ENCODE measurements at places on chromosomes 5 and 9.
A peak's percentile ranks its signal among the peaks of the same experiment; 100 is the strongest.

- no peak for DNase-seq
These were observed 325.4 kb downstream of the ARL15 start for GRCh38 chr5:53984971-53985370.

DNA sequence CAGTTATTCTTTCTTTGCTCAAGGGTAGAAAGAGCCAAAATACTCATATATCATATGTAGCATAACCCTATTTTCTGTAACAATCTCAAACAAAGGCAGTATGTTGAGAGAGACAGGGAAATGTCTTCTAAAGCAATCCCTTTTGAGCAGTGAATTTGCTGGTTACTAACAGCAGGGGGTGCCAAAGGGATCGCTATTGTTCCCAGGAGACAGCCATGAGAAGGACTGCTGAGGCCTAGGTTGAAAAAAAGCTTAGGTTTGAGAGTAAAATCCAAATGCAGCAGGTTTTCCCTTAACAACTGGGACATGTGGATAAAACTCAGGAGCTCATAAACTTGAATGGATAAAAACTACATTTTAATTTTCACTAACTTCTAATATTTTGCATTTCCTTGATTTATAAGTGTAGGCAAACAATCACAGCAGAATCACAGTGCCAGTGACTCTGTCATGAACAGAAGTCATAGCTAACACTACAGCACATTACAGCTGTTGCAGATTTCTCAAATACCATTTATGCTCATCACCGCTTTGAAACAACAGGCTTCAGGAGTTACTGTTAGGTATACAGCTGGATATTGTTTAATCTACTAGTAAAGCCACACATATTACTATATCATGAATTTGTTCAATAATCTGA, 148.4 kb downstream of the MAPKAP1 start:
- peak; percentile 72 for DNase-seq

GRCh38 chr9:131826053-131826452, 86.2 kb upstream of the RAPGEF1 start:
- DNase-seq: no peak

- no peak for DNase-seq
These were observed 30.7 kb upstream of the TGFBR1 start for GRCh38 chr9:99073985-99074901.

GRCh38 chr9:130107955-130108354, 54.2 kb downstream of the GPR107 start:
- DNase-seq: no peak

DNA sequence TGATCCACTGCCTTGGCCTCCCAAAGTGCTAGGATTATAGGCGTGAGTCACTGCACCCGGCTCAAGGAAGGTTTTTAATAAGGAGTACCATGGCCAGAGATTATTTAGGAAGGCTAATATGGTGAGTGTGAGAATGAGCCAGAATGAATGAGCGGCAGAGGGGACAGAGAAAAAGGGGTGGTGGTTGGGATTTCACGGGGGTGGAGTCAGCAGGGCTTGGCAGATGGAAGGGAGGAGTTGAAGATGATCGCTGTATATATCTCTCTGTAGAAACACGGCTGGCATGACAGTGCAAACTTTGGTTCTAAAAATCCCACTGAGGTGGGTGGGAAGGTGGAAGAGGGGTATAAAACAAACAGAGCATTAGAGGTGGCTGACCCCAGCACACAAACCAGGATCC, 176.7 kb upstream of the TBC1D2 start:
- DNase-seq: no peak

DNA sequence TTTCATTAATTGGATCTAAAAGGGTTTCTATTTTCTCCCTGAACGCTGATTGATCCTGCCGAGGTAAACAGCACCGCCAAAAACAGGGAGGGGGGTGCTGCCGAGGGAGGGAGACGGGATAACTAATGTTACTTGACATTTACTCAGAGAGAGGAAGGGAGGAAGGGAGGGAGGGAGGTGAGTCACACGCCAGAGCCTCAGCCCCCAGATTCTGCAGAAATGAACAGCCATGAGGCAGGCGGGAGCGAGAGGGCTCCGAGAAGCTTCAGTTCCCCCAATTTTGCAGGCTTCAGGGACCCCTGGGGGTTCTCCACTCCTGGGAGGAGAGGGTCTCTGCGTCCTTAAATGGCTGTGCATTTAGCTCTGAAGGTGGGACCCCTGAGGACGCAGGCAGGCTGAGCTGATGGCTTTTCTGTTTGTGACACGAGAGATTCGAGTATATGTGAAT, 59.1 kb upstream of the IER5L start:
- DNase-seq: peak; percentile 44

- DNase-seq: peak; percentile 70
These were observed 42.3 kb upstream of the MATR3 start for GRCh38 chr5:139251281-139251687.

DNA sequence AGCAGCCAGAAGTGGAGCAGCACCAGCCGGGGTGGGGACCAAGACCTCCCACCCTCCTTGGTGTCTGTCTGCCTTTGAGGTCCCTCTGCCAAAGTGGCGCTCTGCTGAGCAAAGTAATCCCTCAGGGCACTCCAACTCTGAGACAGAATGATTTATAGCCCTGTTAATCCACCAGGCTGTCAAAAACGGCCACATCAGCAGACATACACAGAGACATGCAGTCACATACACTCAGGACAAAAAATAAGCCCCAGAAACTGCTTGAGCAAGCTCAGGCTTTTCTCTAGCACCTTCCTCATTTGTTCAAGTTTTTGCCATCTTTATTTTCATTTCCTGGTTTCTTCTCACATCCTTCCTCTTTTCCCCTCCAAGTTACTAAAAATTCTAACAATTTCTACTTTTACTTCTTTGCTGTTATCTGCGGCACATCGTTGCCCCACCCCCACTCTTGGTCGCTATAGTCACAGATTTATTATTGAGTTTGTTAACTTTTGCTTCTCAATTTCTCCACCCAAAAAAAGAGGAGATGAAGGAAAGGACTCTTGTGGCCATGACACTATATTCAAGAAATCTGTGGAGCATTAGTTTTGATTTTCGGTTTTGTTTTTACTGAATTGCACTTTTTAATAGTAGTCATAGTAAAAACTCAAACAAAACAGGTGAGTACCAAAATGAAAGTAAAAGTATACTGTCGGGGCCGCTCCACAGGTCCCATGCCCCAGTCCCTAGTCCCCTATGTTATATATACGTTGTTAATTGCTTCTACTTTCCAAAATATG, 17.4 kb upstream of the ADRB2 start:
- DNase-seq: peak; percentile 92

GRCh38 chr9:91354881-91355280, 6.8 kb downstream of the AUH start:
- DNase-seq: no peak

DNA sequence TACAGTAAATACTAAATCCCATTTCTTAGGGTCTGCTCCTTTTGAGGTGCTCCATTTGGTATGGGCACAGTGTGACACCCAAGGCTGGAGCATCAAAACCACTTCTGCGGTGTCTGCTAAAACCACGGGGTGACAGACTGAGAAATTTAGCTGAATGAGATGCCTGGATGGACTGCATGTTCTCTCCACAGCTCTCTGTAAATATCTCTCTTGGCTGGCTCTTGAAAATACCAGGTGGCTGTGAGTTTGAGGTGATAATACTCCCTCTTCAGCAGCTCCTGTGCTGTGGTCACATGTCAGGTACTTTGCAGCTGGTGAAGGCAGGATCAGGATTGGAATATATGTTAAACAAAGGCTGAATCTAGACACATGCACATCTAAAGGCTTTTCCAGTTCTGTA, 93.7 kb upstream of the SIMC1 start:
- DNase-seq: no peak

GRCh38 chr5:39146831-39147540, 72.4 kb downstream of the FYB1 start:
- DNase-seq: no peak

- peak; percentile 74 for DNase-seq
These were observed 553 bp downstream of the MAP3K1 start for GRCh38 chr5:56815658-56816545.

DNA sequence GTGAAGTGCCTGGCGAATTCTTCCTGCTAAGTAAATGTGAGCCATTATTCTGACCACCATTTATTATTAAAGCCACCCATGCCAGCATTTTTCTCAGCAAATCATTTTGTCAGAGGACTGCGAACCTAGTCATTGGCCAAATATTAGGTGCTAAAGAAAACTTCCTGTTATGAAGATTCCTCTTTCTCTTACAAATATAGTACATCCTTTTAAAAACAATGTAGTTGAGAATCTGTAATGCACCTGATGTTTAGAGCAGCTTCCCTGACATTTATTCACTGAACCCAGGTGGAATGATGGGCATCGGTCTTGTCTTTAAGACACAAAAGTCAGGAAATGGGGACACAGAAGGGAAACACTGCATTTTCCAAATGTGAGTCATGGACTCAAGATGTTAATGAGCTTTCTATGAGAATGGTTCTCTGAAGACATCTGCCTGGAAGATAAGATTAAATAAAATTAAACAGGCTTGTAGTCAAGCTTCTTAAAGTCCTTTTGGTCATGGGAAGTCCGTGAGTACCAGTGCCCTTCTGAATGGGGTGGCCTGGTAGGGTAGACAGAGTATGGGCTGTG, 290.6 kb downstream of the FBXL7 start:
- no peak for DNase-seq

DNA sequence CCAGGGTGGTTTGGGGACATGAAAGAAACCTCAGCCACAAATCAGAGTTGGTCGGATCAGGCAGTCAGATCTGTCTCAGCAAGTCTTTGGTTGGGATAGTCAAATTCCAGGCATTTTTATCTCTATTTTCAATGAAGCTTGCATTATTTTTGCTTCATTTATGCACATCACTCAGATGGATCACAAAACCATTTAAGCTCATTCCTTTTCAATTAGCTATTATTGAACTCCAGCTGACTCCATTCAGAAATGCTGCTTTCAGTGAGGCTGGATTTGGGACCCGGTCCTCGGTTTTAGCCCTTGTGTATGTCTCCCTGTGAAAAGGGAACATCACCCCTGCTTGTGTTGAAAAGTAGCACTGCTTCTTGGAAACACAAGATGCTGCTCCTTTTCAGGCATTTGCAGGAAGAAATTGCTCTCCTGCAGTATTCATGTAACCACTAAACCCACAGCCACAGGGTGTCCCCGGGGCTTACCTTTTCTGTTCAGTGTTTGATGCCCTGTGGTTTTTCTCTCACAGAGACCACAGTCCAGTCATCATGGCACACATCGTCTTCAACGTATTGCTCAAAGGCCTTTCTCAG, 232.9 kb downstream of the NFIB start:
- DNase-seq: no peak

GRCh38 chr5:120682851-120683250, 218.8 kb downstream of the PRR16 start:
- DNase-seq: no peak

DNA sequence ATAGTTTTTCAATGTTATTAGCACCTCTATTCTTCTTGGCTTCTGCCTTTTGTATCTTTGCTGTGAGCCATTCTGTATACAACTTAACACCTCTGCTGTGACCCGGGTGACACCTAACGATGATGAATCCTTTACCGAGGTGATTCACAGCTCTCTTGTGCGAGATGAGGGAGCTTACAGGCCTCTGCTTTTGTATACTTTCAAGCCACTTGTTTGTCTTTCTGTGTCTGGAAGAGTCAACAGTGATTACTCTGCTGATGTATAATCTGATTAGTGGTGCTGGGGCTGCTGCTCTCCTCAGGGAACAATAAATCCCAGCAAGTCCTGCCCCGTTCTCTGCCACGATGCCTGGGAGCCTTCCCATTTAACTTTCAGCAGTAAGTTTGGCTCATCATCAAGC, 442.9 kb upstream of the SGCD start:
- no peak for DNase-seq

GRCh38 chr5:144538845-144539244, 368.2 kb downstream of the KCTD16 start:
- DNase-seq: no peak

- DNase-seq: no peak
These were observed 114.7 kb upstream of the IL7R start for GRCh38 chr5:35741971-35742370.

DNA sequence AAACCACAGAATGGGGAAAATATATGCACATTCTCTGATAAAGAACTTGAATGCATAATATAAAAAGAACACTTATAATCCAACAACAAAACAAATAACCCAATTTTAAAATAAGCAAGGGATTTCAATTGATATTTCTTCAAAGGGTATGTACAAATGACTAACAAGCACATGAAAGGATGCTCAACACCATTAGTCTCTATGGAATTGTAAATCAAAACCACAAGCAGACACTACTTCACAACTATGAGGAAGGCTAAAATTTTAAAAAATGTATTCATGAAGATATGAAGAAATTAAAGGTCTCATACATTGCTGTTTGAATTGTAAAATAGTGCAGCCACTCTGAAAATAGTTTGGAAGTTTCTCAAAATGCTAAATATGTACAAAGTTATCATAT, 78.9 kb upstream of the GAS1 start:
- no peak for DNase-seq

DNA sequence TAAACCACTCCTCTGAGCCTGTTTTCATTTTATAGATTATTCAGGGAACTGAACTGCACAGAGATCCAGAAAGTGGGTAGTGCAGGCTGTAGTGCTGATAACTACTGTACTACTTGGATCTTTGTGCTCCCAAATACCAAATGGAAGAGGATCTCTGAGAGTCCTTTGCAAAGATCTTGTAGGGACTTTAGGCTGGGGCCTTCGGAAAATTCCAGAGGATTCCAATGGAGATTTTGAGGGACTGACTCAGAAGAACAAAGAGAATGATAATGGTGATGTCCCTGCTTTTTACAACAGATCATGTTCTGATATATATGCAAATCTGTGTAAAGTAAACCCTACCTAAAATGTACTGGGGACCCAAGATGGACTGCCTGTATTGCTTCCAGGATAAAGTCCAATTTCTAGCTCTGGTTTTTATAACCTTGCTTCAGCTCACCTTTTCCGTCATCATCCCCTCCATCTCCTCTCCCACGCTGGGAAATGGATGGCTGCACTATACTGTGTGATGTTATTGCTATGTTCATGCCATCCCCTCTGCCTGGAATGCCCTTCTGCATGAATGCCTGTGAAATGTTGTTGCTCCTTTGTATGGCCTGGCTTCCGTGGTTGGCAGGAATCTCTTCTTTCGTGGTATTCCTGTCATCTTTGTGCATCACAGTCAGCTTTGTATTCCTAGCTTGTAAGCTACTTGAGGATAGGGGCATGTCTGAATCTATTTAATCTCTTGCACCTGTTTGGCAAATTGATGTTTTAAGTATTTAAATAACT, 9.7 kb upstream of the PSMD5 start:
- DNase-seq: no peak

DNA sequence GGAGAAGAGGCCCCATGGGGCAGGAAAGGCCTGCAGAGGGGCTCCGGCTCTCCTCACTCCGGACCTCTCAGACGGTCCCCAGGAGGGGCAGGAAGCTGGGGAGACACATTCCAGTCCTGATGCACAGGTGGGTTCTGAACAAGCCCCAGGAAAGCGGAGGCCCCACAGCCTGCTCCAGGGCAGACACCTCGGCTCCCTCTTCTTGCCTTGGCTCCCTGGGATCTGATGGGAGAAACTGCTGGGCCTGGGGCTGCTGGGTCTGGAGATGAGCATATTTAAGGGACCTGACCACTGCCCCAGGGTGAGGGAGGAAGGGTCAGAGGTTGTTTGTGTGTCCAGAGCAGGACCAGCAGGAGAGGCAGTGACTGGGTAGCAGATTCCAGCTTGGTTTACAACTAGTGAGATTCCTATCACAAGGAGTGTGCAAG, 1.2 kb downstream of the CORO2A start:
- no peak for DNase-seq

- no peak for DNase-seq
These were observed 112.5 kb downstream of the UHRF2 start for GRCh38 chr9:6525326-6526045.

Data from inflammatory macrophage treated with lipopolysaccharide for 4 hours (primary cell).